ENCODE measurements at places on chromosomes 12 and 14.

DNA sequence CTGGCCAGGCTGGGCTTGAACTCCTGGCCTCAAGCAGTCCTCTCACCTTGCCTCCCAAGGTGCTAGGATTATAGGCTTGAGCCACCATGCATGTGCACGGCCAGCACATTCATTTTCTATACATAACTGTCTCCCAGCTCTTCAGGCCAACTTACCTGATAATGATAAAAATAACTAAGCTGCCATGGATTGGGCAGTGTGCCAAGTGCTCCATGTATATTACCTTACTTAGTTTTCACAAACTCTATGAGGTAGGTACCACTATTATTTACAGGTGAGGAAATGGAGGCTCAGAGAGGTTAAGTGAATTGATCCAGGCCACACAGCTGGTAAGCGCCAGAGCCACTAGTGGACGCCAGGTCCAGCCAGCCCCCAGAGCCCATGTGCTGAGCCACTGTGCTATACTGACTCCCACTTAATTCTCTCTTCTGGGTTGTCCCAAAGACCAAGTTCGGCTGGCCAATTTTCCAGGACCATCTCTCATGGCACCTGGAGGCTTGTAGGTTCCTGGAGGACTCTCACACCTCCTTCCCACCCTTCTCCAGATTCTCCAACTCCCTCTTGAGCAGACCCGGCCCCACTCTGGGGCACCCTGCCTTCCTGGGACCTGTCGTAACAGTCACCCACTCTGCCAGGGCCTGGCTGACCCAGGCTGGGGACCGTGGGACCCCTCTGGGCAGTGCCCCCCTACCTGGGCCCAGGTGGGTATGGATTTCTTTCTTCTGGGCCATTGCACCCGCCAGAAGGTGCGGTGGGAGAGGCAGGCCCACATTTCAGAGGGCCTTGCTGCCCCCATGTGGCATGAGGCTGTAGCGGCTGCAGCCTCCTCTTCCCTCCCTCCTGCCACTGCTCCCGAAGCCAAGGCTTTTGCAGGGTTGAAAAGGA, 30.2 kb upstream of the CIPC start:
- peak; percentile 59 for DNase-seq

- no peak for DNase-seq
Measured at GRCh38 chr12:92528586-92528985, 174.2 kb upstream of the PLEKHG7 start.

GRCh38 chr12:98574110-98574509, 19.4 kb upstream of the SLC25A3 start:
- DNase-seq, result no peak

DNA sequence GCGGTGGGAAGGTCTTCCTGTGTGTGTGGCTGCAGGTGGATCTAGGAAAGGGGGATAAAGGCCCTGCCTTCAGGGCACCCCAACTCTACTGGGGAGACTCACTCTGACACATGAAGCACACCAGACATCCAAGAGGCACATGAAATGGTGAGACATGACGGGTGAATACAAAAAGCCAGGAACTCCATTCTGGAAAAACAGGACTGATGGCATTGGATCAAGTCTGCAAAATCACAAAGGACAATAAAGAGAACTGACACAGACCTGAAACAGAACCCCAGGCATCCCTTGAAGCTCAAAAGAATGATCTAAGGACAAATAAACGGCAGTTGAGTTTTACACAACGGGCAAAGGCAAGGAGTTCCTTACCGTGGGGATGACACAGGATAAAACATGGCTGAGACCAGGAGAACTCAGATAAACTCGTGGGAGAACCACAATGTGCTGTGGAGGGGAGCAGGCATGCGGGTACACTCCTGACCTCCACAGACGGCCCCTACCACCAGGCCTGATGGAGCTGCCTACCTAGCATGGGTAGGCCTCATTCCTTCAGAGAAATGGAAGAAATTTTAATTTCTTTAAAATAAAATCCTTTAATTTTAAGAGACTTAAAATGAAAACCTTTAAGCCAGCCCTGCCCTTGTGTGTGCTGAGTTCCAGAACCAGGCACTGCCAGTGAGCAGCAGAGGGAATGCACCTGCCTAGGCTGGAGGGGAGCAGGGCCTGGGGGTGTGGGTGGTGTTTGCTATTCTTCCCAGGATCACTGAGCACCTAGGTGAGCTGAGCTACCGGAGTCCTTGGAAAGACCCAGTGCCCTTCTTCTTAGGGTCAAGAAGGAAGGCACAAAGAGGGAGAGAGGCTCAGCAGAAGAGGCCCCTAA, 100.1 kb downstream of the SINHCAF start:
- DNase-seq, result no peak

GRCh38 chr12:121413917-121414316, 14.0 kb downstream of the RNF34 start:
- no peak for DNase-seq

DNA sequence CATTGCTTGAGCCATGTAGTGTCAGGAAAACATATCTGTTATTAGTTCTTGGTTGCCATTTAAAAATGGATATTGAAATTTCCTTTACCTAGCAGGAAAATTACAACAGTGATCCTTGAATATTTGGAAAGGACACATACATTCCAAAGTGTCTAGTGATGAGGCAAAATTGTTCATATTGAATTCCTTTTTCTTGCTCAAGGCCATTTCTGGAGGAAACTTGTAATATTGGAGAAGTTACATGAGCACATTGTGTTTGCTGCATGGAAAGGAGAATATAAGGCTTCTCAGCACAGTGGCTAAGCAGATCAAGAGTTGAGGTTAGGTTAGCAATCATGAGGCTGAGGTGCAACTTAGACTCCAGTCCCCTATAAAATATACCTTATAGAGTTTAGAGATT, 121.9 kb downstream of the PDE3A start:
- peak; percentile 80 for DNase-seq

GRCh38 chr12:121649819-121650353, 19.6 kb downstream of the MORN3 start:
- no peak for DNase-seq

- no peak for DNase-seq
Measured at GRCh38 chr14:101364503-101365328, 196.6 kb upstream of the DIO3 start.

Measured in AG10803 (cell line).